ENCODE measurements at places on chromosomes 11 and 22.

- no peak for DNase-seq
Observed at GRCh38 chr11:76049511-76049910, 156.8 kb downstream of the WNT11 start.

- DNase-seq: no peak
Observed at GRCh38 chr11:105490333-105490732, 119.5 kb upstream of the GRIA4 start.

DNA sequence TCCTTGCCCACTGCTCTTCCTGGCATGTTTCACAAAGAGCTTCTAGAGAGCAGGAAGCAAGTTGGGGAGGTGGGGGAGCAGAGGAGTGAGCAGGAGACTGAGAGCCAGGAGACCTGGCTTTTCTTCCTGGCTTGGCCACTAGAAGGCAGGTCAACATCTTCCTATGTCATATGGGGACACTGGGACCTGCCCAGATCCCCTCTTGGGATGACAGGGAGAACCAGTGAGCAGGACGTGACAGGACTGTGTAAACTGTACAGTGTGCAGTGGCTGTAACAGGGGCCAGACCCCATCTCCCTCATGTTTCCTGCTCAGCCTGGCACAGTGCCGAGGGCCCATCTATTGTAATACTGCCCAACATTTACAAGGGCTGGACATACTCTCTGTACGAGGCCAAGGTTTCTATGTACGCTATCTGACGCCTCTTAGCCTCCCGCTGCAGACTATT, 29.4 kb downstream of the GDPD5 start:
- no peak for DNase-seq

GRCh38 chr11:104665641-104666040, 232.6 kb downstream of the CASP12 start:
- no peak for DNase-seq

DNA sequence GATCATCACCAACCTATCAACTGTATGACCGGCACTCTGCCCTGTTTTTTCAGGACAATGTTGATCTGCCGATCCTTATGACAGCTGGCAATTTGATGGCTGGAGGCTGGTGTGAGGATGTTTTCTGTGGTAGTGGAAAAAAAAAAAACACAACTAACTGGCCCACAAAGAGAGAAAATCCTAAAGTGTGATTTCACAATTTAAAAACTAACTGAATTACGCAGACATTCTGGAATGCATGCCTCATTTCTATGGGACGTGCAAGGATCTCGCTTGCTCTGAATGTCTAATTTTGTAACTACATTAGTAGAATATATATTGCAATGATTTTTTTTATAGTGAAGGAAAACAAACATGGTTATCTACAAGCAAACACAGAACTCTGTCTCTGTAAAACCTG, 590.5 kb downstream of the ETS1 start:
- DNase-seq: no peak

- no peak for DNase-seq
Observed at GRCh38 chr11:67309166-67309565, 5.8 kb downstream of the SSH3 start.

- no peak for DNase-seq
Observed at GRCh38 chr22:29199702-29200400, 5.8 kb upstream of the EMID1 start.

DNA sequence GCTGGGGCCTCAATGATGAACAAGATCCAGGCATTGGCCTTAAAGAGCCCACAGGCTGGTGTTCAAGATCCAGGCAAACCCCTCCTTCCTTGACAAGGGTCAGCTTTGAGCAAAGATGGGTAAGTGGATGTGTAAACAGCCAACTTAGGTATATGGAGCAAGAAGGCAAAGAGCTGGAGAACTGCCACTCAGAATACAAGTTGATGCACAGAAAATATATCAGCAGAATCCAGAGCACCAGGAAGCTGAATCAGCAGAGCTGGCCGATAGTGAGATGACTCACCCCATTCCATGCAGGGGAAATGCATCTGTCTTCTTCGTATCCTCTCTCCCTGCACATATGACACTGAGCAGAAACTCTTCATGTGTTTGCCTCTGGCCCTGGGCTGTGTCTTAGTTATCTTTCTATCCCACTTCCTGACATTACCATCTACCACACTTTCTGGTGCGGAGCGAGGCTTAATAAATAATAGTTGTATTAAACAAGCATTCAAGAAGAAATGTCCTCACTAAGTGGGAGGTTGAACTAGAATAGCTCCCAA, 57.8 kb downstream of the ENDOD1 start:
- DNase-seq: no peak

DNA sequence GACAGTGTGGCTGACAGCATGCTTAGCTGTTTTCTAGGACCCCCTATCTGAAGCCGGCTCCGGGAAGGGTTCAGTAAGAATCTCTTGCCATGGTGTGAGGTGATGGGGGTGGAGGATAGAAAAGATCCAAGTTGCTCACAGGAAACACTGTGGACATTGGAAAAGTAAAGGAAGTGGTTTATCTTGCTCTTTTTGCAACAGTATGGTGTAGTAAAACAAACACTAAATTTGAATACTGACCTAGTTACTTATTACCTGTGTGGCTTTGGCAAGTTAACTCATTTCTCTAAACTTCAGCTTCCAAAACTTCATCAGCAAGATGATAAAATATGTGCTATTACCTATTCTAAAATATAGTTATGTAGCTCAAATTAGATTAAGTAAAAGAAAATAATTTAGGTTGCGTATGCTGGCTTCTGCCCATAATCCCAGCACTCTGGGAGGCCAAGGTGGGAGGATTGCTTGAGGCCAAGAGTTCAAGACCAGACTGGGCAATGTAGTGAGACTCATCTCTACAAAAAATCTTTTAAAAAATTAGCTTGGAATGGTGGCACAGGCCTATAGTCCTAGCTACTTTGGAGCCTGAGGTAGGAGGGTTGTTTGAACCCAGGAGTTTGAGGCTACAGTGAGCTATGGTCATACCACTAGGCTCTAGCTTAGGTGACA, 51.6 kb upstream of the APOA1 start:
- DNase-seq: no peak

GRCh38 chr22:17570851-17571631, 7.7 kb downstream of the SLC25A18 start:
- DNase-seq: no peak

- DNase-seq: no peak
Observed at GRCh38 chr11:33435216-33435615, 178.0 kb downstream of the HIPK3 start.

DNA sequence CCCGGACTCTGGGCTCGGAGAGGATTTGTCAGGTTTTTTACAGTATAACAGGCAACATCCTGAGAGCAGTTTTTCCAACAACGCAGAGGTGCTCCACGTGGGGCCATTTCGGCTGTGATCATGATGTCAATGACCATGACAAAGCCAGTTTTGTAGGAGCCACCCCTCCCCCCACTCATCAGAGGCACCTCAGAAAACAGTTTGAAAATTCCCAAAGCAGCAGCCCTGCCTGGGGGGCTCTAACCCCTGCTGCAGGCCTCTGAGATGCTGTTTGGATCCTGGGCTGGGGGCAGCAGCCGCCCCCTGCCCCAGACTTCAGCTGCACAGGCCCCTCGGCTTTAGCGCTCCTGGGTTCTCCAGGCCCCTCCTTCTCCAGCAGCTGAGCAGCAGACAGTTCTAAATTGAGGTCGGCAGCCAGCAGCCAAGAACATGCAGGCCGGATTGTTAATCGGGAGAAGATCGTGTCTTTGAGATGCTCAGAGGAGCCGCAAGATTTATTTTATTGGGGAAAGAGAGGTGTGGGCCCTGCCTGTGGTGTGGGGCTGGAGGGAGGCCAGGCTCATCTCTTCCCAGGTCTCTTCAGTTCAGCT, 19.4 kb downstream of the NFAM1 start:
- DNase-seq: no peak

DNA sequence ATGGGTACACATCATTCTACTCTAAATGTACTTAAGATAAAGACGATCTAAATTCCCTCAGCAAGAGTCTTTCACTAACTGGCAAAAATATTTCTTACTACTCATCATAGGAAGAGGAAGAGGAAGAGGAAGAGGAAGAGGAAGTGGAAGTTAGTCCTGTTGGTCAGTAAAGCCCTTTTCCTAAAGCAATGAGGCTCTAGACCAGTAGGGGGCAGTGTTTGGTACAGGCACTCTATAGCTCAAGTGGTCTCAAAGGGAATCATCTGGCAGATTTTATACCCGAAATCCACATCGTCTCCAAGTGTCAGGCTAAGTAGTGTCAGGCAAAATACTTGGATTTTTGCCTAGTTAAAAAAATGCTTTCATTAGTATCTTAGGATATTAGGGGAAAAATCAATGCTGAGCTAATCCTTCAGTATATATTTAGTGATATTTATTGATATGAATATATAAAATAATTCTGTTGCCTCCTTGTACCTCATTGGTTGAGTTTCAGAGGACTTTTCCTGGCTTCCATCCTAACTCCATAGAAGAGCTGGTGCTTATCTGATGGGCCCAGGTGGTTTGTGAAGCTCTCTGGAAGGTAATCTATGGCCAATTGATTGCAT, 7.7 kb downstream of the BLID start:
- no peak for DNase-seq

GRCh38 chr11:66859686-66860448, 3.0 kb downstream of the LRFN4 start:
- no peak for DNase-seq

DNA sequence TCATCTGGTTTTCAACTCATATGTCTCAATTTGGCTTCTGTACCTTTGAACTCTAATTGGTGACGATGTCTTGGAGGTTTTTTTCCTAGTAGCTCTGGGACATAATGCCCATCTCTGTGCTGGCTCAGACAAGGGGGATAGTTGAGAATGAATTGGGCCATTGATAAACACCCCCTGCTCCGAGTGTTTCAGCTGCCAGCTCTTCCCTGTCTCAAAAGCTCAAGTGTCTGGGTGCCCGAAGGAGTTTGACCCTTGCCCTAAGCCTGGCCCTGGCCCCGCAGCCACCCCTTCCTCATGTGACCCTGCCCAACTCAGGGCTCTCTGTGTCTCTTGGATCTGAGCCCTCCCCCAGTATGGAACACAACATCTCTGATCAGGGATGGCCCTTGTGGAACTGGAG, 3.0 kb downstream of the INSC start:
- DNase-seq: no peak

DNA sequence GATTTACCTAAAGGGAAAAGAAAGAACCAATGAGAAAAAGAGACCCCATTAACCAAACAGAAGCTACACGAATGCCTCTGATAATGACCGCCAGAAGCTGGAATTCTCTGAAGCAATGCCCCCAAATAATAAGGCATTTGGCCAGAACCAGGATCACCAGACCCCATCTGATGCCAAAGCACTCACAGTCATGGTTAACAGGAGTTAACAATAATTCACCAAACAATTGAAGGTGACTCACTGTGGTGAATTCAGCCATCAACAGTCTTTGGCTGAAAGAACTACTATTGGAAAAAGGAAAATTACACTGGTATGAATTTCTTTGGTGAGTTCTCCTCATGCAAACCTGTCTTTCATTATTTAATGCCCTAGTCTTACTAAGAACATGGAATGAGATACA, 21.9 kb upstream of the NFRKB start:
- DNase-seq: no peak

DNA sequence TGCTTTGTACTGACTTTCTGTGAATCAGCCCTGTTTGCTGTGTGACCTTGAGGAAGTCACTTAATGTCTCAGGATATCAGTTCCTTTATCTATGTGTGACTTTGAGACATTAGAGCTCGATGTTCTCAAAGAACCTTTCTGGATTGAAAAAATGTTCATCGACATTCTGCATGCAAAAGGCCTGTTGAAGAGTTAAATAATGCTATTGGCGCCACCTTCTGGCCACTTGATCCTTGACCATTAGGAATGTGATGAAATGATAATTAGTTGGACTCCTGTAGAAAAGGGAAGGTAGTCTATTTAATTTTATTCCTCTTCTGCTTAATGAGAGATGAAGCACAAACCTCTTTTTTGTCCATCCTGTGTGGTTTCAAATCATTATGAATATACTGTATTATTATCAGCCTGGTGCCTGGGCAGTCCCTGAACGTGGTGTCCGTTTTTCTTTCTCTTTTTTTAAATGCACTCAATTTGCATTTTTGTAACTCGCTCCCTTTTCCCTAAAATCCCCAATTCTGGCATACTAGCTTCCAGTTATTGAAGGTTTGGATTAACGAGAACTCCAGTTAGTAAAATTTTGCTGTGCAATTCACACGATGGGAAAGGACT, 20.7 kb downstream of the ELF5 start:
- DNase-seq: peak; percentile 48

DNA sequence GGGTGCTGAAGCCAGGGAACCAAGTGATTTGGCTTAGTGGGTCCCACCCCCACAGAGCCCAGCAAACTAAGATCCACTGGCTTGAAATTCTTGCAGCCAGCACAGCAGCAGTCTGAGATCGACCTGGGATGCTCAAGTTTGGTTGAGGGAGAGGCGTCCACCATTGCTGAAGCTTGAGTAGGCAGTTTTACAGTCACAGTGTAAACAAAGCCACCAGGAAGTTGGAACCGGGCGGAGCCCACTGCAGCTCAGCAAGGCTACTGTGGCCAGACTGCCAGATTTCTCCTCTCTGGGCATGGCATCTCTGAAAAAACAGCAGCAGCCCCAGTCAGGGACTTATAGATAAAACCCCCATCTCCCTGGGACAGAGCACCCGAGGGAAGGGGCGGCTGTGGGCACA, 424.1 kb upstream of the TENM4 start:
- DNase-seq: no peak

DNA sequence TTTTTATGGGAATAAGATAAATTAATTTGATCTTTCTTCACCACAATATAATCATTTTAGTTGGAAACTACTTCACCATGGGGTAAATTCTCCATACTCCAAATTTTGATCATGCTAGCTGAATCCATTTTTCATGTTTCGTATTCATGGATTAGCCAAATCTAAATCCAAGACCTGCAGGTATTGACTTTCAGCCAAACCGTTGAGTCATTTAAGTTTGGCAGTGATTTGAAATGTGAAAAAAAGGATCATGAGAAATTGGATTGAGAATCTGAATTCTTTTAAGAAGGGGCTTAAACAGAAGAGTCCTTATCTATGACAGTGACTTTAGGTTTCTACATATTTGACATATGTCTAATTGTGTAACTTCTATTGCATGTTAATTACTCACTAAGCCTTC, 5.3 kb downstream of the GAS2 start:
- no peak for DNase-seq

DNA sequence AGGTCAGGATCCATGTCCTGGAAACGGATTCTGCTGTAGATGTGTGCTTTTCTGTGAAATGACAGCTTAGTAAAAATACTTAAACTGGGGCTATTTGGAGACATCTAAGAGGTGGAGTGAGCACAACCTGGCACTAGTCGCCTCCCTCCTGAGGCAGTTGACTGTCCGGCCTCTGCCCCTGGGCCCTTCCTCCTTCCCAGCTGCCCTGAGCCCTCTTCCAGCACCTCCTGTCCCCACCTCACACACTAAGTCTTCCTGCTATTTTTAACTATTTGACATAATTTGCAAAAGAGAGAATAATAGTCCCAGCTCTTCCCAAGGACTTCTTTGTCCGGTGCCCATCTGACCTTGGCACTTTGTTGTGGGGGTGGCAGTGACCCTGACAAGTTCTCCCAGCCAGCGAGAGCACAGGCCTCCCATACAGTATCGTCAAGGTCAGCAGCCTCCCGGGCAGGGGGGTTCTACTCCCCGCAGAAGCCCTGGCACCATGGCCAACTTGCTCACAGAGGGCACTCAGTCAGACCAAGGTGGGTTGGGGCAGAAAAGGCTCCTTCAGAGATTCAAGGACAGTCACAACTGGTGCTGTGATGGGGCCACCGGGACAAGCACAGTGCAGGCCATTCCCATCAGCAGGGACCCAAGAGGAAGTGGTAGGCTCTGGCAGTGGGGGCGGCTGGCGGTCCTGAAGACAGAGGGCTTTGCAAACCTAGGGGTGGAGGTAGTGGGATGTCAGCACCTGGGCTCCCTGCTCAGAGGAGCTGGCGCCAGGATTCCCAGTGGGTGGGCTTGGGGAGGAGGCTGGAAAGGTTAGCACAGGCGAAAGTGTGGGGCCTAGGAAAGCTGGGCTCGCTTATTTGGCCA, 5.5 kb upstream of the NEAT1 start:
- peak; percentile 41 for DNase-seq

All from CD4-positive, alpha-beta T cell treated with Interleukin-10 for 1 hour (primary cell).